HT1080 (cell line): ENCODE measurements at places on chromosomes 11 and 22. TPM values are rescaled to one million over a fixed set of nuclear protein-coding genes. Genes with fewer than 3 reads are reported as not detected.

GRCh38 chr11:61531044-61531443 lies 22.5 kb downstream of the LRRC10B start:
- no peak for DNase-seq

GRCh38 chr11:117011541-117011898 lies 86.7 kb downstream of the SIK3 start:
- DNase-seq: no peak

DNA sequence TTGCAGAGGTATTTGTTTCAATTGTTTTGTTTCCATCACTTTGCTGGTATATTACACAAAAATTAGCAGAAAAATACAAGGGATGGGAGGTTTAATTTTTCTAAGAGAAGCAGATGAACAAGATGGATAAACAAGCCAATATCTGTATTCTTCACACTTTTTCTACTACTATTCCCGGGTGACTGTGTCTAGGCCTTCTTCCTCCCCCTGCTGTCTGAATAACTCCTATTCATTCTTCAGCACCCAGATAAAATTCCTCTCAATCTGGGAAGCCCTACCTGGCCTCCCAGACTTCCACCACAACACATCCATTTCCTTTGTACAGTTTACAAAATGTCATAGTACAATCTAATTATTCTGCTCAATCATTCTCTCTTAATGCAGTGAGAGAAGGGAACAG lies 666.6 kb upstream of the TENM4 start:
- no peak for DNase-seq

Gene FOSL1
- total RNA-seq: 236 and 374 TPM in 2 replicates
